ENCODE measurements at places on chromosomes 3 and 15. TPM values are rescaled to one million over a fixed set of nuclear protein-coding genes. Genes with fewer than 3 reads are reported as not detected.

- peak; percentile 45 for DNase-seq
Observed at GRCh38 chr3:72820415-72820814, 27.8 kb downstream of the SHQ1 start.

DNA sequence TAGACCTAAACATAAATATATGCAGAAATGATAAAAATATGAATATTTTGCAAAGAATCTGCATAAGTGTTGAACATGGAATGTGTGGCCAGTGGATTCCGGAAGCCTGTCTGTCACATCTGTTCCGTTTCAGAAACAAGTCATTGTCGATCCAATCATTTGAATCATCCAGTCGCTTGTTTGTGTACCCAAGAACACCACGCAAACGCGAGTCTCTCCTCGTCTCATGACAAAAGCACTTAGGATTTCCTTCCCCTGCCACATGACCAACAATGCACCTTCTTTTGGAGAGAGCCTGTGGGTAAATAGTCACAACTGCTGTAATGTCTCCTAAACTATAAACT, 80.2 kb downstream of the FMN1 start:
- DNase-seq, result no peak

- DNase-seq, result peak; percentile 8
Observed at GRCh38 chr3:38960953-38961622, 90.7 kb downstream of the SCN11A start.

DNA sequence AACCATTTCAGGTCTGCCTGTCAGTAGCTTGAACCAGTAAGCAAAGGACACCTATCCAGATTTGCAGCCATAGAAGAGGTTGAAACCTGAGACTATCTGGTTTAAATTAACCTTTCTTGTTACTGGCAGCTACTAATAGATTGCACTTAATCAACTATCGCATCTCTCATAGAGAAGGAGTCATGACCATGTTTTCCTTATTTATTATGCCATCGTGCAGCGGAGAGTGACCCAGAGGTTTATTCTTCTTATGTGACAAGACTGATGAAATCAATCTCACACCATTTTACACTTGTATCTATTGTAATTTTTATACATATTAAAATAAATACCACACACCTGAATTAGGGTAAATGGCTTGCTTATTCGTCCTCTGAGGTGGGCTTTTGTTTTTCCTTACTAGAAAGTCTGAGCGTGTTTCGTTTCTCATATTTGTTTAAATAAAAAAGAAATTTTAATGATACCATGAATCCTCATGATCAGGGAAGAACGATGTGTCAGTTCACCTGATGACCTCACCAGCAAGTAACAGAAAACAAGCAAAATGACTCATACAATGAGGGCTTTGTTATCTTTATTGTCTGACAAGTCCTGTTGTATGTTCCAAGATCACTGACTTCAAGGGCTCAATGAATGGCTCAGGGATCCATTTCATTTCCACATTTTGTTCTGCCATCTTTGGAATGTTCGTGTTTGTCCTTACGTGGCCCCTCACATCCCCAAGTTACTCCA, 379.5 kb upstream of the DPH6 start:
- no peak for DNase-seq

DNA sequence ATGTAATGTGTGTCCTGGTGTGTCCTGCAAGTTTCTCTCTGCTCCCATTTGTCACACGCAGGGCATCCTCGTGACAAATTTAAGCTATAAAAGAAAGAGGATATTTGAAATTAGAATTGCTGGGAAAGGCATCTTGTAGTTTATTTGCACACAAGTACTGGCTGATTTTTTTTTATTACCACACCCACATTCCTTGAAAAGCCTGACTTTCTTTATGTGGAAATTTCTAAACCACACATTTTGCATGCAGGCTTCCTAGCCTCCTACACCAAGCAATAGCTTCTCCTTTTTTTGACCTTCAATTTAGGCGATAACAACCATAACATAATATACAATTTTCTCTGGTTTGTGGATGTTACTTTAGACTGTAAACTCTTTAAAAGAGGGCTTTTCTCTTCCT, 126.1 kb downstream of the SERPINI1 start:
- DNase-seq, result no peak

DNA sequence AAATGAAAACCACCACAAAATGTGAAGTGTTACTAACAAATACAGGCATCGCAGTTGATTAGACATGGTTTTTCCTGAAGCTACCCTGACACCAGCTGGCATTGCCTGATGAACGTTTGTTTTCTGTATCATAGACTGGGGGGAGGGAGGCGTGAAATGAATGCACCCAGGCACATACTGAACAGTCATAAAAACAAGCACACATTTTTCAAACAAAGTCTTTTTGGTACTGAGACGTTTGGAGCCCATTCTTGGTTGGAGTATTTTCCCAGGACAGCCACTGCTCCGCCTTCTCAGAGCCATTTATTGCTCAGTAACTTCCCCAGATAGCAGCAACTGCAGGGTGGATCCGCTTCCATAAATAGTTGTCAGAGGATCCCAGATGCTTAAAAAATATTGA, 52.4 kb downstream of the KLF13 start:
- DNase-seq, result peak; percentile 41

GRCh38 chr3:178895178-178895789, 176.3 kb downstream of the ZMAT3 start:
- no peak for DNase-seq

DNA sequence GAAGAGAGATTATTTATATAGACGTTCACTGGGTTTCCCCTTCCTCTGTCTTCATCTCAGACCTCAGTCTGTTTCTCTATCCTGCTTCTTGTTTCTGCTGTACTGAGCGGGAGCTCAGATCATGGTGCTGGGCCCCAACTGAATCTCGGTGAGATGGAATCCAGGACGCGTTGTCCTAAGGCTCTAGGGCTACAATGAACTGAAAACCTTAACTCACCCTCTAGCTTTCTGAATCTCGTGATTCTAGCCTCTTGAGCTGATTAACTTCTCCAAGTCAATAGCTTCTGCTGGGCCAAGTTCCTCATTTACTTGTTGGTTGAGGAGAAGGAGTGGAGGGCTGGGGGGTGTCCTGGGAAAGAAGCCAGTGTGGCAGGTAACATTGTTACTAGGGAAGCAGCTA, 32.7 kb upstream of the MAP3K13 start:
- DNase-seq, result no peak

DNA sequence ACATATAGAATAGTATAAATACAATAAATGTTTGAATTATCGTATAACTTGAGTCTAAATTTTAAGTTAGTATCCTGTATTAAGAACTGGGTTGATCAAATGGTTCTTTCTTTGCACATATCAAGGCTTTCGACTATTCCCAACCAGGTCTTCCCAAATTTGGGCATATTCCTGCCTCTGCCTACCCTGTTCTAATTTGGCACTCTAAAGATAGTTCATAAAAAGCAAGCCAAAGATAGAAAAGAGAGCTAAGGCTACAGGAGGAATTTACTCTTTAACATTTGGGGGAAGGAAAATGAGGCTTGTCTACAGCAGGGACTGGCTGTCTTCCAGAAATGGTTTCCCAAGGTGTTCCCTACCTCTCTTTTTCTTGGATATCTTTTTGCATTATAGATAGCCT, 36.1 kb downstream of the SLC35A5 start:
- no peak for DNase-seq

DNA sequence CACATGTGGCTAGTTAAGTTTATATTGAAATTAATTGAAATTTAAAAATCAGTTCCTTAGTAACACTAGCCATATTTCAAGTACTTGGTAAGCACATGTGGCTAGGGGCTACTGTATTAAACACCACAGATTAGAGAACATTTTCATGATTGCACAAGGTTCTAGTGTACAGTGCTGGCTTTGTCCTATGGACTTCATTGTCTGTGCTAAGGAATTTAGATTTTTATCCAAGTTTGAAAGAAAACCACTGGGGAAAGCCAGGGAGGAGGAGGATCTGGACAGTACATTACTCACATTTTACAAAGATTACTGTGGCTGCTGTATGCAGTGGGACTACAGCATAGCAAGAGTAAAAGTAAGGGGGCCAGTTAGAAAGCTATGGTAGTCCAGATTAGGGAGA, 13.9 kb downstream of the STAC start:
- no peak for DNase-seq

DNA sequence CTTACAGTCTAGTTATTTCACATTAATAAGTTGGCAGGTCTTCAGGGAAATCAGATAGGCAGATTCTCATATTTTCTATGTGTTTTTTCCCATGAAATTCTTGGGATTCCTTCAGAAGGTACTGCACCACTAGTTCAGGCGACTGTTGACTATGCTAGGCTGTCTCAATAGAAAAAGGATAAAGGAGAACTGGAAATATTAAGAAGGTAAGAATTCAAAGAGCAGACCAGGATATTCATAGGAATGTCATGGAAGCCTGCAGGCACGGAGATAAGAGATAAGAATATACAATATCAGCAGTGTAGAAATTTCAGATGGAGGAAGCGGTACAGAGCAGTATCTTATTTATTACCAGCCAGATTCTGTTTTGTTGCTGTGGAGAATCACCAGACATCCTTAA, 432.1 kb upstream of the MDFIC2 start:
- no peak for DNase-seq

DNA sequence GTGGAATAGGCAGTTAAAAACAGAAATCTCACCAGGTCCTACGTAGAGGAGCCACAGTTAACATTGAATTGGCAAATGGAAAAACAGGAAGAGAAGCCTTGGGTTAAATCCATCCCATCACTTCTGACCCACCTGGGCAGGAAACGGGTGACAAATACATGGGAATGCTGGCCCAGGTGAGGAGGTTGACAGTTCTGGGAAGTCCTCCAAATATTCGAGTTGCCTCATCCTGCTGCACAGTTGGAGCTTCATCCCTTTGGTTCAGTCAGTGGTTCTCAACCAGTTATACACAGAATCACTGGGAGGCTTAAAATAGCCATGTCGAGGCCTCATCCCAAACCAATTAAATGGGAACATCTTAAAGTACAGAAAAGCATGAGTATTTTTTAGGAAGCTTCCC, 5.3 kb downstream of the MYZAP start:
- DNase-seq, result peak; percentile 99

- peak; percentile 32 for DNase-seq
Observed at GRCh38 chr3:48504051-48504946, at the start of gene SHISA5. SHISA5 (minus strand) TSS chr3:48504174; CDS start chr3:48504094, 80 bp downstream.

GRCh38 chr3:115423170-115423569, 200.1 kb upstream of the GAP43 start:
- no peak for DNase-seq

GRCh38 chr3:50274371-50275104, 4.3 kb upstream of the LSMEM2 start:
- peak; percentile 50 for DNase-seq

Gene DUOXA2
- not detected for total RNA-seq

Gene GTF2A2
- total RNA-seq, result 81.6 TPM

Gene EFCC1
- not detected for total RNA-seq

Gene PIK3R4
- 30.3 TPM for total RNA-seq

Gene SETD2
- 22.2 TPM for total RNA-seq

Gene NR2E3
- not detected for total RNA-seq

Gene WDR93
- total RNA-seq, result 0.64 TPM
